ENCODE measurements at places on chromosomes 12 and 14.

GRCh38 chr12:128418944-128419343 lies 152.0 kb downstream of the TMEM132C start:
- DNase-seq: no peak

GRCh38 chr14:61678975-61679374 lies 16.3 kb upstream of the HIF1A start:
- no peak for DNase-seq

- peak; percentile 27 for DNase-seq
These were observed 682 bp upstream of the TRIP11 start for GRCh38 chr14:92040431-92041051.

DNA sequence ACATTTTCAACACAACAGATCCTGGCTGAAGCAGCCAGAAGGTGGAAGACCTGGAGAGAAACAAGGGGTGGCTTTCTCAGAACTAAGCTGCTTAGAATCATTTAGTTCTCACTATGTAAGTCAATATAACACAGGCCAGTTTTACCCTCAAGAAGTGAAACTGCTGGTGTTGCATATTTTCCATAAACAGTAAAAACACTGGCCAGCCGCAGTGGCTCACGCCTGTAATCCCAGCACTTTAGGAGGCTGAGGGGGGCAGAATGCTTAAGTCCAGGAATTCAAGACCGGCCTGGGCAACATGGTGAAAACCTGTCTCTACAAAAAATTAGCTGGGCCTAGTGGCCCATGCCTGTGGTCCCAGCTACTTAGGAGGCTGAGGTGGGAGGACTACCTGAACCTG lies 11.6 kb downstream of the STX2 start:
- DNase-seq: peak; percentile 23

- DNase-seq: no peak
These were observed 53.7 kb downstream of the B4GALNT3 start for GRCh38 chr12:513446-513845.

- DNase-seq: peak; percentile 59
These were observed 738 bp downstream of the CKAP4 start for GRCh38 chr12:106246891-106247673.

GRCh38 chr12:91224401-91224800 lies 41.8 kb upstream of the DCN start:
- no peak for DNase-seq

- DNase-seq: no peak
These were observed 27.1 kb upstream of the GPHB5 start for GRCh38 chr14:63345826-63346225.

DNA sequence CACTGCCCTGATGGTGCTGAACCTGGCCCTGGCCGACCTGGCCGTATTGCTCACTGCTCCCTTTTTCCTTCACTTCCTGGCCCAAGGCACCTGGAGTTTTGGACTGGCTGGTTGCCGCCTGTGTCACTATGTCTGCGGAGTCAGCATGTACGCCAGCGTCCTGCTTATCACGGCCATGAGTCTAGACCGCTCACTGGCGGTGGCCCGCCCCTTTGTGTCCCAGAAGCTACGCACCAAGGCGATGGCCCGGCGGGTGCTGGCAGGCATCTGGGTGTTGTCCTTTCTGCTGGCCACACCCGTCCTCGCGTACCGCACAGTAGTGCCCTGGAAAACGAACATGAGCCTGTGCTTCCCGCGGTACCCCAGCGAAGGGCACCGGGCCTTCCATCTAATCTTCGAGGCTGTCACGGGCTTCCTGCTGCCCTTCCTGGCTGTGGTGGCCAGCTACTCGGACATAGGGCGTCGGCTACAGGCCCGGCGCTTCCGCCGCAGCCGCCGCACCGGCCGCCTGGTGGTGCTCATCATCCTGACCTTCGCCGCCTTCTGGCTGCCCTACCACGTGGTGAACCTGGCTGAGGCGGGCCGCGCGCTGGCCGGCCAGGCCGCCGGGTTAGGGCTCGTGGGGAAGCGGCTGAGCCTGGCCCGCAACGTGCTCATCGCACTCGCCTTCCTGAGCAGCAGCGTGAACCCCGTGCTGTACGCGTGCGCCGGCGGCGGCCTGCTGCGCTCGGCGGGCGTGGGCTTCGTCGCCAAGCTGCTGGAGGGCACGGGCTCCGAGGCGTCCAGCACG lies 4.7 kb downstream of the LTB4R start:
- no peak for DNase-seq

DNA sequence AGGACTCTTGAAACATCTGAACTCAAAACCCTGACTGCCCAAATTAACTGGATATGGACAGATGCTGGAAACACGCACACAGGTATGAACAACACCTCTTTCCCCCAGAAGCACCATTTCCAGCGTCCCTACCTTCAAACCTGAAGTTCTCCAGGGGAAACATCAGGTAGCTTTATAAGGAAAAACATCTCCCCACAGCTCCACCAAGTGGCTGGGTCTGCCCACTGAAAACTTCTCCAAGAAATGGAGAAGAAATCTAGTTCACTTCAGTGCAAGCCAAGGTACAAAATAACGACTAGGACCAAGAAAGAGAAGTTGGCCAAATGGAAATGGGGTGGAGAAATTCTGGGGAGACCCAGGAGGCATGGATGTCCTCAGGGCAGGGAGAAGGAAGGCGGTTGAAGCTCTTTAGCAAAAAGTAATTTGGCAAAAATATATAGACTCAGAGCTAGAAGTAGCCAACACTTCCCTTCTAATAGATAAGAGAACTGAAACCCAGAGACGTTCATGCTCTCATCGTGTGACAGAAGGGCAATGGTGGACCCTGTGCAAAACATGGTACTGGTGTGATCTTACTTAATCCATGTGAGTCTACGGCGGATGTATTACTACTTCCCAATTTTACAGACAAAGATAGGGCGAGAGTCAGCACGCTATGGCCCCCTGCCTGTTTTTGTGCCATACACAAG lies 10.5 kb upstream of the NUAK1 start:
- DNase-seq: no peak

Measured in stimulated activated CD8-positive, alpha-beta memory T cell treated with anti-CD3 and anti-CD28 coated beads, Interleukin-4, amount 100 ng/mL, for 48 hours (primary cell).